ENCODE measurements at places on chromosomes 1 and 21. TPM values are rescaled to one million over a fixed set of nuclear protein-coding genes. Genes with fewer than 3 reads are reported as not detected.
A peak's percentile ranks its signal among the peaks of the same experiment; 100 is the strongest.

DNA sequence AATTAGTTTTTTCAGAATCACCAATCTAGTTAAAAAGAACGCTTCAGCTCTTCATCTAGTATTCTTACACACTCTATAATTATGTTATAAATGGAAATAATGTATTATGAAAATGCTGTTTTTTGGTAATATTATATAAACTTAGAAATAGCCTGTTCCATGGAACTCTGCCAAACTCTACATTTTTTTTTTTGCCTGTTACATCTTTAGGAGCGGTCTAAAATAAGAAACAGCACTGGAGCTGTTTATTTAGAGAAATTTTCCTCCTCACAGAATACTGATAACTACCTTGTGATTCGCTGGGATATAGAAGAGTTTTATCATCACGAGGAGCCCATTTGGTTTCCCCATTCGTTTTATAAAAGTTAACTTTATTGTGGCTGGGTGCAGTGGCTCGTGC lies 58.5 kb downstream of the PKN2 start:
- no peak for DNase-seq

GRCh38 chr1:180229483-180230415 lies at the start of gene LHX4:
TSS of gene LHX4 (plus strand) at chr1:180230264. CDS start at chr1:180230530, 266 bp downstream.
- no peak for DNase-seq

DNA sequence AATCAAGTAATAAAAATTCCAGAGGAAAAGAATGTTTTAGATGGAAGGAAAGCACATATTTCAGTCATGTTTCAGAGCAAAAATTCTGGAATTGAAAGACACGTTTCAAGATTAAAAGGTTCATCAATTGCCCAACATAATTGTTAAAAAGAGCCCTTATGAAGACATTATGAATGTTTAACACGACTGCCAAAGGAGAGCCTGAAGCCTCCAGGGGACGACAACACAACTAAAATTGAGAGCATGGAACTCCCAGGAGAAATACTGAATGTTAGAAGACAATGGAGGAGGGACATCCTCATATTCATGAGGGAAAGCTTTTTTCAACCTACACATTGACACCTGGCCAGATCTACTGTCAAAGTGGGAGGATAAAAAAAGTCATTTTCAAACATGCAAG lies 16.0 kb downstream of the OR2T11 start:
- peak; percentile 52 for DNase-seq

GRCh38 chr1:119219711-119220110 lies 79.3 kb upstream of the WARS2 start:
- no peak for DNase-seq

- DNase-seq = no peak
These were observed 14.4 kb upstream of the IFI6 start for GRCh38 chr1:27686223-27686990.

DNA sequence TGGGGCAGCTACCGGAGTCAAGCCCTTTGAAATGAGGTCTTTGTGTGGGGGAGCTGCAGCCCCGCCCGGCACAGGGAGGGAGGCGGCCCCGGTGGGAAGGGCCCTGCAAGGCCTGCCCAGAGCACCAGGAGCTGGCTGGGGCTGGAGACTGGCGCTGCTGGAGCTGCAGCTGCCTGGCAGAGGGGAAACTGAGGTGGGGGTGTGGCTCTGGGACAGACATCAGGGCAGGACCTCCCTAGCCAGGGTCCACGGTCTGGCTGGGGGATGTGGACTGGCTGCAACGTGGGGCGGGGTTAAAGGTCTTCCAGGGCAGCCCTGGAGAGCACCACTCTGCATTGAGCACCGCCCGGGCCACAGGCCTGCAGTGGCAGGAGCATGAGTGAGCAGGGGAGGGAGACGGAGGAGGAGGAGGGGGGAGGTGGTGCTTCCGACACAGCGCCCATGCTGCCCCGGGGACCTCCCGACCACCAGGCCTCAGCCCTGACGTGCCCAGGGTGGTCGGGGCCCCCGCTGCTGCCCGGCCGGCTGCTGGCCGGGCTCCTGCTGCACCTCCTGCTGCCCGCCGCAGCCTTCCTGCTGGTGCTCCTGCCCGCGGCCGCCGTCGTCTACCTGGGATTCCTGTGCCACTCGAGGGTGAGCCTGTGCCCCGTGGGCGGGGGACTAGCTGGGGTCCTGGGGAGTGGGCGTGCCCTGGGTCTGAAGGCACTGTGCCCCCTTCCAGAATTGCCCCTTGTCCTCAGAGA lies 4.8 kb upstream of the ANKRD65 start:
- no peak for DNase-seq

DNA sequence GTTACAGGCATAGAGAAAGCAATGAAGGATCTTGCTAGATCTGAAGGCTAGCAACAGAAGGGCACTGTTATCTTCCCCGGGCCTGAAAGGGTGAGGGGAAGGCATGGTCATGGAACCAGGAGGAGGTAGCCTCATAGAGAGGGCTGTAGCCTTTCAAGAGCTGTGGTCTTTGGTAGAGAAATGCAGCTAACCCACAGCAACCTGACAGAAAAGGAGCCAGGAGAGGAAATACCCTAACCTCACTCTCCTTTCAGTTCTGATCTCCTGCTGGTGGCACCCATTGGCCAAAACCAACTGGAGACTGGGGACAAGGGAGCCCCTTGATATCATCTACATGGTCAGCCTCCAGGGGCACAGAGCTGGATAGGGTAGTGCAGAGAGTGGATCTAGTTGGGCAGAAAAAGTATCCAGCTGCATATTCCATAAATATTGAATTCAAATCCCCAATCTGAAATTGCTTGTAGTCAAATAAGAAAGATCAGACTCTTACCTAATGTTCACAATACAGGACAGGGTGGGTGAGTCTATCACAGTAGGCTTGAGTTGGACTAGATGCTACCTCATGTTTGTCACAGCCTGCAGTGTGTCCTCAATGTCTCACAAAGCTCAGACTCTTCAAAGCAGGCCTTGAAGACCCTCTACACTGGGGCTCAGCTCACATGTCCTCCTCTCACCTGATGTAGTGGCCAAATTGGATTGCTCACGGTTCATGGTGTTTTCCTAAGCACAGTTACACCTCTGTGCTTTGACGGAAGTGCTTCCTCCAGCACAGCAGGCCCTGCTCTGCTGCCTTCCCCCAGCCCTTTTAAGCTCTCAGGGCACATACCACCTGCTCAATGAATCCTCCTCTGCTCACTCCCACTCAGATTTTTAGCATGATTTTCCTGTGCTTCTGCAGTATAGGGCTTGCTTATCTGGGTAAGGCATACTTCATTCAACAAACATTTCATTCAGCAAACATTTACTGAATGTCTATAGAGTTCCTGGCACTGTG lies 74.1 kb upstream of the JUN start:
- peak; percentile 64 for DNase-seq

DNA sequence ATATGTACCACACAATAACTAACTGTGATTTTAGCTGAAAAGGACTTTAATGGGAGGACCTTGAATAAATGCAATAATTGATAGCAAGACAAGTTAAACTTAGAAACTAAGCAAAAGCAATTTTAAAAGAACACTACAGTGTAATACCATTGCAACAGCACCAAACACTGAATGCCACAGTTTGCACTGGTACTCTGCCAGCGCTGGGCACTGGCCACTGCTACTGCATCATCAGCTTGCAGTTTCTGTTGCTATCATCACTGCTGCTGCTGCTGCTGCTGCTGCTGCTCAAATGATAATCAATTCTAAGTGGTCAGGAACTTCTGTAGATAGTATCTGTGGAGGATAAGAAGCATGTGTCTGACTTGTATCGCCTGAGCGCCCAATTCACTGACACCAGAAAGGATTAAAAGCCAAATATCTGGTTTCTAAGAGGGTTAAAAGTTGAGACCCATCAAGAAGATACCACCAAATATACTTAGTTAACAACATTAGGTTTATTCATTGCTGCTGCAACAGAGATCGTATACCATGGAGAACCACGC lies 306.9 kb downstream of the LRRC40 start:
- DNase-seq = no peak

GRCh38 chr1:42944246-42944928 lies 14.3 kb downstream of the SLC2A1 start:
- DNase-seq = no peak

Gene CELA2A
- total RNA-seq = not detected

Gene GSTM5
- total RNA-seq = not detected

Gene EPHB2
- total RNA-seq = not detected

Gene CYP4A22
- not detected for total RNA-seq

Gene NPPB
- not detected for total RNA-seq

Gene S1PR1
- not detected for total RNA-seq

Gene YBEY
- total RNA-seq = 8.9 TPM

Gene TNNI3K
- total RNA-seq = not detected

Measured in HepG2 (cell line).